ENCODE measurements at places on chromosomes 11 and 22.
A peak's percentile ranks its signal among the peaks of the same experiment; 100 is the strongest.

- no peak for DNase-seq
These were observed 67.7 kb downstream of the TMPRSS5 start for GRCh38 chr11:113638376-113638775.

GRCh38 chr11:8020244-8020597, 33.1 kb downstream of the EIF3F start:
- no peak for DNase-seq

GRCh38 chr22:37254209-37254866, 10.3 kb upstream of the RAC2 start:
- no peak for DNase-seq

DNA sequence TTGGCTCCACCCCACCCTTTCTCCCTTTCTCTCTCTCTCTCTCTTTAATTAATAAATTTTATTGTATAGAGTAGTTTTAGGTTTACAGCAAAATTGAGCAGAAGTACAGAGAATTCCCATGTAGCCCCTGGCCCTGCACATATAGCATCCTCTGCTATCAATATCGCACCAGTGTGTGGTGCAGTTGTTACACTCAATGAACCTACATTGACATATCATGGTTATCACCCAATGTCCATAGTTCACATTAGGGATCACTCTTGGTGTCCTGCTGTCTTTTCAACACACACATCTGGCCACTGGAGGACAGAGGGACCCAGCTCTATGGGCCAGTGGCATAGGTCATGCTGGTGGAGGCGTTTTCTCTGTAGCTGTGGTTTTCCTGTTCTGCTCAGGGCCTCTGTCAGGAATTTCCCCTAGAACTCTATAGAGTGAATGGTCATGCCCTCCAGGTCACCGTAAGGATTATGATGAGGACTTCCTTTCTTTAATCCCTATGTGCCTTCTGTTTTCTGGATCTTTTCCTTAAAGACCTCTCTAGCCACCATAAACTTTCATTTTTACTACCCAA, 98.2 kb upstream of the NAV2 start:
- DNase-seq: no peak

- DNase-seq: peak; percentile 44
These were observed 21.2 kb upstream of the FEZ1 start for GRCh38 chr11:125517116-125517770.

- DNase-seq: peak; percentile 69
These were observed 32.7 kb downstream of the P4HA3 start for GRCh38 chr11:74278721-74279161.

- DNase-seq: peak; percentile 84
These were observed 24.8 kb upstream of the THY1 start for GRCh38 chr11:119447664-119448242.

GRCh38 chr22:38240734-38241252, 32.0 kb downstream of the TMEM184B start:
- DNase-seq: peak; percentile 71

GRCh38 chr11:67640021-67640757, 626 bp upstream of the TBX10 start:
- no peak for DNase-seq

DNA sequence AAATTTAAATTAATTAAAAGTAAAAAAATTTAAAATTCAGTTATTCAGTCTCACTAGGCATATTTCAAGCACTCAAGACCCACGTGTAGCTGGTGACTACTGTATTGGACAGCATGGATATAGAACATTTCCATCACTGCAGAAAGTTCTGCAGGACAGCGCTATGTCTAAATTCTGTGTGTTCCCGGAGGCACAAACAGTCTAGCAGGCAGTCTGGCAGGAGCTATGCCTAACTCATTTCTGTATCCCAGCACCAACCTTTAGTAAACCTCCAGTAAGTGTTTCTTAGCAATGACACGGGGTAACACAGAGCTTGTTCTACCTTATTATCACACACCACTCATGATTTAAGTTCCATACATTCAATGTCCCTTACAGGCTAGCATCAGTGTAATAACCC, 48.5 kb downstream of the FAM168A start:
- no peak for DNase-seq

DNA sequence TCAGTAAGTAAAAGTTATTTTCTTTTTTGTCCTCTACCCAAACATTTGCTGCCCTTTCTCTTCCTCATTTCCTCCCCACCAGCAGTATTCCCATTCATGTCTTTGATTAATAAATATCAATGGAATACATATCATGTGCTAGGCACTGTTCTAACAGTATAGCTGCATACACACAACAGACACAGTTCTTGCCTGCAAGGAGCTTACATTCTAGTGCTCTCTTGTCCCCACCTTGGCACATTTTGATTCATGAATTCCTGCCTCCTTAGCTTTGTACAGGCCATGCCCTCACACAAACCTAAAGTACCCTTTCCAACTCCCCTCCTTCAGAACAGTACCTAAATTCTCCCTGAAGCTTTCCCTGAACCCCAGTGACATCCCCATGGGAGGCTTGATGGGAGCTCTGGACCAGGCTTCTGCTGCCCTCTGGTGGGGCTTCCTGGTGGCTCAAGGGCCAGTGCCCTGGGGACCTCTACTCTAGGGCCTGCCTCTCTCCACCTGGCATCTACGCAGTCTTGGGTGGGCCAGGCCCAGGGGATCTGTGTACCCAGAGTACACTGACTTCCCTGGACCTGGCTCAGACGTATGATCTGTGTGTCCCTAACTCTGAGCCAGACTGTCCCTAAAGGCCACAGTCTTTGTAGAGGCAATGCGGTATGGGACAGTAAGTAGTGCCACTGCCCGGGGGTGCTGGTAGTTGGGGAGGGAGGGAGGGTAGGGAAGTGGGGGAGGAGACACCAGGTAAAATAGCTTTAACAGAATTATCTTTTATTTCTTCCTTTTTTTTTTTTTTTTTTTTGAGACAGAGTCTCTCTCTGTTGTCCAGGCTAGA, 14.1 kb downstream of the RPS13 start:
- peak; percentile 19 for DNase-seq

- DNase-seq: peak; percentile 63
These were observed 10.9 kb downstream of the PHLDB1 start for GRCh38 chr11:118618115-118618990.

DNA sequence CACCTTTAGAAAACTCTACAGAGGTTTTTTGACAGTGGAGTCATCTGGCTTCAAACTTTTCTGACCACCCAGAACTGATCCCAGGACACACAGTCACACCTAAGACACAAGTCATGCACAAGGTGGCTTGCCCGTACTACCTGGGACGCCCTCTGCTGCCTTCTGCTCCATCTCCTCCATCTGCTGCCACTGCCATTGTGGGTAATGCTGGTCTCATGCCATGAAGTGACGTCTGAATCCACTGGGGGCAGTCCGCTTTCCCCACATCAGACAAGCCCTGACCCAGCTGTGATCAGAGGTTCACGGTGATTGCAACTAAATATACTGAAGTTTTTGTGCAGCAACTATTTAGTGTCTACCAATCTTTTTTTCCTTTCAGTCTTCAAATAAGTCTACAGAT, 5.4 kb upstream of the NDUFS8 start:
- DNase-seq: no peak

- no peak for DNase-seq
These were observed 833.5 kb downstream of the KCNA4 start for GRCh38 chr11:29183301-29183700.

- no peak for DNase-seq
These were observed at the start of gene OR51A7 for GRCh38 chr11:4903484-4903883. TSS of gene OR51A7 (plus strand) at chr11:4903783. CDS start at chr11:4907370, 3,587 bp downstream.

DNA sequence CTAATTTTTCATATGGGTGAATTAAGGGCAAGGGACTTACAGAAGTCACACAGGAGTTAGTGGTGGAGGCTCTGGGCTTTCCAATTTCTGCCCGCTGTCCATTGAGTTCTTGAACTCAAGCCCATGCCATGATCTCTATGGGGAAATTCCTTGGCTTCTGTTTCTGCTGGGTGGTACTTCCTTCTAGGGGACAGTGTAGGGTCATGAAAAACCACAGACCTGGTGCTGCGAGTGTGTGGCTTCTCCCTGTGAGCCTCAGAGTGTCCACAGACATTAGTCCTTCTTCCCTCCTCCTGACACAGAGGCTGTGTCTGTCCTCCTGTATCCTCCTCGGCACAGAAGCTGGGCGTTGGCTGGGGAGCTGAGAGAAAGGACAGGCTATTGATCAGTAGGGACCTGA, 6.3 kb upstream of the SEZ6L start:
- no peak for DNase-seq

DNA sequence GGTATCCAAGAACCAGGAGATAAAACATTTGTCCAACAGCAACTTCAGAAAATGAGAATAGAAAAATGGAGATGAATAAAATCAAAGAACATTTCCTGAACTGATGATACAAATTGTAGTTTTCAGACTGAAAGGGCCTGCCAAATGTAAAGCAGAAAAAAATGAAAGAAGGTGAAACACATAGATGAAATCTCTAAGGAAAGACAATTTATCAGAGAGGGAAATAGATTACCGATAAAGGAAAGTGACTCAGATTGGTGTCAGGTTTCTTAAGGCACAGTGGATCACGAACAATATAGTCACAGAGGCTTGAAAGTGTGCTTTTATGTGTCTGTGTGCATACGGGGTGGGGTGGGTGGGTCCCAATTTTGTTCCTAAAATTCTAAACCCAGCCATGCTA, 4.1 kb upstream of the STT3A start:
- DNase-seq: no peak

DNA sequence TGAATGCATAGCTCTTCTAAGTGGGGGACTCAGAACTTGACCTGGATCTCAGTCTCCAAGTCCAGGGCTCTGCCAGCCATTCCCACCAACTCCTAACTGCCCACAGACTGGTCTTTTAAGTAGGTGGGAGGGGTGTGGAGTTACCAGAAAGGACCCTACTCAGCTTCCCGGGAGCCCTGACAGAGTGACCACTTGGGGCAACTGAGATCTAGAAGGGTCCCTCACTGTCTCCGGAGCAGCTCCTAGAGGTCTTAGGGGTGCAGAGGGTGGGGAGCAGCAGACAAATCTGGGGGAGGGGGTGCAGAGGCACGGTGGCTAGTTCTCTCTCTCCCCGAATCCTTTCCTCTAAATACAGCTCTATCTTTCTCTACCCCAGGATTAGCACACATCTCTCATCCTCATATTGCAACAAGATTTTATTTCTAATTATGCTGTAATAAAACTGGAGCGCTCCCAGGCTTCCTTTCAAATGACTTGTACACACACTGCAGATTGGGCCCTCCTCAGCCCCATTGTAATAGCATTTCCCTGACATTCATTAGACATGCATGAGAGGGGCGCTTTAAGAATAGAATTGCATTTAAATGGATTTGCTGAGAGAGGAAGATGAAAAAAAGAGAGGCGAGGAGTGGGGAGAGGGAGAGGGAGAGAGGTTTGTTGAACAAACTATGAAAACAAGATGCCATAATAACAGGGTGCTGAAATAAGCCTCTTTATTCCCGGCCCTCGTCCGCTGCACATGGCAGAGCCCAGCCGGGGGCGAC, 219.0 kb downstream of the CEP164 start:
- DNase-seq: no peak

- no peak for DNase-seq
These were observed 2.8 kb downstream of the RIC8A start for GRCh38 chr11:210122-210802.

GRCh38 chr11:121448011-121448410, 4.1 kb upstream of the SORL1 start:
- DNase-seq: no peak

GRCh38 chr11:103584021-103584420, 452.4 kb upstream of the DDI1 start:
- no peak for DNase-seq

DNA sequence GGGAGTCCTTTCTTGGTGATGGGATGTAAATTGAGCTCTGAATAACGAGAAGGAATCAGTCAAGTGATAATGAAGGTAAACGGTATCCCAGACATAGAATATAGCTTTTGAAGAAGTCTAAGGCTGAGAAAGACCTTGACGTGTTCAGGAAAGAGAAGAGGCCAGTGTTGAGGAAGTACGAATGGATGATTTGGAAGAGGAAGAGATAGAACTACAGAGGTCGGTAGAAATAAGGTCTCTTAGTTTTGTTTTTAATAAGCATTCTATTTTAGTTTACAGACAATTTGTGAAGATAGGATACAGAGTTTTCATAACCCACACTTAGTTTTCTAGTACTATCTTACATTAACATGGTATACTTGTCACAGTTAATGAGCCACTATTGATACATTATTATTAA, 1598.1 kb downstream of the FAM181B start:
- DNase-seq: no peak

DNA sequence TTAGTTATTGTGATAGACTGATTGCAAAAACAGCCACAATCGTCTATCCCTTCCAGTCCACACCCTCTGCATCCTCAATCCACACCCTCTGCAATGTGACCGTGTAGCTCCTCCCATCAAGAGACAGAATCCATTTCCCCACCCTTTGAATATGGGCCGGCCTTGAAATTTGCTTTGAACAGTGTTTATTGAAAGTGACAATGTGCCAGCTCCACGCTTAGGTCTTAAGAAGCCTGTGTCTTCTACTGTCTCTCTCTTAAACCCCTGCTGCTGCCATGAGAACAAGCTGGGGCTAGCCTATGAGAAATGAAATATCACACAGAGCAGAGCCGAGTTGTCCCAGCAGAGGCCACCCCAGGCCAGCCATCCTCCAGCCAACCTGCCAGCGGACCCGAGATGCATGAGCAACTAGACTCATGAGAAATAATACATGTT, 22.3 kb upstream of the MICAL2 start:
- peak; percentile 80 for DNase-seq

DNA sequence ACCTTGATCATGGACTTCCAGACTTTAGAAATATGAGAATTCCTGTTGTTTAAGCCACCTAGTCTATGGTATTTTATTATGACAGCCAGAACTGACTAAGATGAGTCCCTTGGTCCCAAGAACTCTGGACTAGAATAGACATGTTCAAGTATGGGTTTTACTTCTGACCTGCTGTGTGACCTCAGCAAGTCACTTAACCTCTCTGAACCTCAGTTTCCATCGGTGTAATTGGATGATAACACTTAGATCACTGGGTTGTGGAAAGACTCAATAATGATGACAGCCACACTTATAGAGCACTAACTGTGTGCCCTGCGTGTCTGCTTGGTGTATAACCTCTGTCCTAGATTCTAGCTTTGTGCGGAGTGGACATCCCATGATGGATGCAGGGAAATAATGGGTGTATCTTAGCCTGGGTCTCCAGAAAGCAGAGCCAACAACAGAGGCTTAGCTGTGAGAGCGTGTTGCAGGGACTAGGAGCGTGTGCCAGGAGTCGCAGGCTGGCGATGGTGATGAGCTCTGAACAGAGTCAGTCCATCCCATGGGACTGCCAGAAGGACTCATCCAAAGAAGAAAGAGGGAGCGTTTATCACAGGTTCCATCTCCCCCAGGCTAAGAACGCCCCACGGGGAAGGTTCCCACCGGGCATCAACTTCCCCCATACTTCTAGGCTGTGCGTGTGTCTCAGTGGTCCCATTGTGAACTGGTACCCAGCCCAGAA, 93.2 kb upstream of the TP53I11 start:
- no peak for DNase-seq

DNA sequence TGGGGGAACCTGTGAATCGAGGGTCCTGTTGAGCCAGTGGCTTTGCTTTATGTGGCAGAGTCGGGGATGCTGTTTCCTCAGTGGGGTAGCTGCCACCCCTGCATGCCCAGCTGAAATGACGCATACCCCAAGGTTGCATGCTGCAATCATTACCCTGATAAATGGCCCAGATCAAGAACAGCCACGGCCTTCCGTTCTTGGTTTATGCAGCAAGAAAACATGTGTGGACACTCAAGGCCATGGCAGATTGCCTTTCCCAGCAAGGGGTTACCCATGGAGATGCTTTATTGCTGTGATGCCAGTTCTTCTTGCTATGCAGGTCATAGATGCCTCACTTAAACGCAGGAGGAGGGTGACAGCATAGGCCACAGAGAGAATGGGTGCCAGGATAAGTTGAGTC, 14.3 kb upstream of the SREBF2 start:
- no peak for DNase-seq
